Activated naive CD4-positive, alpha-beta T cell (primary cell): ENCODE measurements at places on chromosomes 7 and 10.

DNA sequence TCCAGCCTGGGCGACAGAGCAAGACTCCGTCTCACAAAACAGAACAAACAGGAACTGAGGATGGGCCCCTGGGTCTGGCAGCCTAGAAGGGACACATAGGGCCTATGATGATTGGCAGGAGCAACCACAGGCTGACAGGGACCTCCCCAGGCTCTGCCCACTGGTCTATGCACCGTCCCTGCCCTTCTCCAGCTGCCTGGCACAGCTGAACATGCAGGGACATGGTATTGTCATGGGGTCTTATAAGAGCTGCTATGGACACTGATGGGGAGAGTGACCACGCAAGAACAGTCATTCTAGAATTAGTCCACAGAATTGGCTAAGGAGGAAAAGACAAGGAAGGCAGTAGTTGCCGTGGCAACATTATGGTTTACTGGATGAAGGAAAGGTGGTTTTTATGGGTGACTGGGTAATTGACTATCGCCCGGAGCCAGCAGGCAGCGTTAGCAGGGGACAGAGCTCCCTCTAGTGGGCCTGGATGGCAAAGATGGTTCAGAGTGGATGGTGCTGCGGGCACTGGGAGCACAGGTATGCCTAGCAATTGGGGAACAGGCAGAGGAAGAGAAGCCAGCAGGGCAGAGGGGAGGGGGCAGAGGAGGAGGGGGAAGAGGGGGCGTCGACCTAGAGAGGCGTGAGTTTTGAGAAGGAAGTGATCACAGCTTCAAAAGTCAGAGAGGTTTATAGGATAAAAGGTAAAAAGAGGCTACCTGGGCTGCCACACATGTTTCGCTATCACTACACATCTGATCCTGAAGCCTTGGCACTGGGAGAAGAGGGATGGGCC lies 7.8 kb upstream of the TRIM56 start:
- peak; percentile 73 for DNase-seq

DNA sequence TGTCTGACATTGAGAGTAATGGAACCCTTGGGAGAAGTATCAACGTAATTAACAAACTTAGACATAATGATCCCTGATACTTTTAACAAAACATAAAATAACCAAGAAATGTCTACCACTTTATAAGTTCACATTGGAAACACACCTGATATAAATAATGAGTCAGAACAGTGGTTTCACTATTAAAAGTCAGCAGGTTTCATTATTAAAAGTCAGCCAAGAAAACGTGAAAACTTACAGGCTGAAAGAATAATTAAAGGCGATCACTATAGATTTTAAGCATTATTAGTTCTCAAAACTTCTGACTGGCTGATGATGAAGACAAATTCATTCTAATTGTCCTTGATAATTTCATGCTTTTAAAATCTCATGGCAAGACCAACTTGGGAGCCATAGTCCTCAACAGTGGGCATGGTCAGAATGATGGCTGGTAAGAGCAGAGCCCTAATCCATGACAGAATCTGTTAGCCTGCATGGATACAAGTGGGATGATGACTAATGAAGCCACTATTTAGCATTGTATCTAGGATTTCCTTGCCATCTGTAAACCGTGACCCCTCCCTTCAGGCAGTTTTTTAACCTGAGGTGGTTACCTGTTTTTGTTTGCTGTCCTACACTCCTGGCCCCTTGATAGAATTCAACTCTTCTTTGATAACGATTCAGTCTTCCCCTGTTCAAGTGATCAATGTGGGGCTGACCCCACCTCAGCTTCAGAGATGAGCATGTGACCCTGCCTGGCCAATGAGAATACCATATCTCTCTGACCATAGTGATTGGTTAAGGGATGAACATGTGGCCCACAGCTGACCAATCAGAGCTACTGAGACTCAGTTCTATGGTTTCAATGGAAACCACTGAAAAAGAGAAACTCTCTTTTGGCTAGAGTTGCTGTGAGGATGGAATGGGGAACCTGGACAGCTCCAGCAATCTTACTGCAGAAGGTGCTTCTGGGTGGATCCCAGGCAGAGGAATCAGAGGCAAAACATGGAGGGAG lies 151.0 kb downstream of the PLPP4 start:
- DNase-seq: no peak

- no peak for DNase-seq
Measured at GRCh38 chr7:99624484-99624883, 7.7 kb downstream of the ZSCAN25 start.

- DNase-seq: no peak
Measured at GRCh38 chr10:75403939-75404814, 2.6 kb upstream of the ZNF503 start.

DNA sequence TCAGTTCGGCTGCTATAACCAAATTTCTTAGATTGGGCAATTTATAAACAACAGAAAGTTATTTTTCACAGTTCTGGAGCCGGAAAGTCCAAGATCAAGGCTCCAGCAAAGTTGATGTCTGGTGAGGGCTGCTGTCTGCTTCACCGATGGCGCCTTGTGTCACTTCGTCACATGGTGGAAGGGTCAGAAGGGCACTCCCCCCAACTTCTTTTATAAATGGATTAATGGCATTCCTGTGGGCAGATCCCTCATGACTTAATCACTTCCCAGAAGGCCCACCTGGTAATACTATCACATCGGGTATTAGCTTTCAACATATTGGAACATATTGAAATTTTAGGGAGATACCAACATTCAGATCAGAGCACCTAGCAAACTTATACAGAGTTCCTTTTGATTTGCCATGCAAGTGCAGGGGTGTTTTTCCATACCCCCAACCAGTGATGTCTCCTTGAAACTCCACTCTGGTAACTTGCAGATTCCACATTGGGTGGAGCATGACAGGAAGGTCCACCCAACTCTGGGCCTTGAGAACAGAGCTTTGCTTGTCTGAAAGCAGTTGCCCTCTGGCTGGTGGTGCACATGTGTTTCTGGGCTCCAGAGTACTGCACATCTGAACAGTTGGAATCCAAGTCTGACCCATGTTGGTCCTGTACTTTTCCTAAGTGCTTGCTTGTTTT lies 85.1 kb upstream of the KMT2E start:
- no peak for DNase-seq

DNA sequence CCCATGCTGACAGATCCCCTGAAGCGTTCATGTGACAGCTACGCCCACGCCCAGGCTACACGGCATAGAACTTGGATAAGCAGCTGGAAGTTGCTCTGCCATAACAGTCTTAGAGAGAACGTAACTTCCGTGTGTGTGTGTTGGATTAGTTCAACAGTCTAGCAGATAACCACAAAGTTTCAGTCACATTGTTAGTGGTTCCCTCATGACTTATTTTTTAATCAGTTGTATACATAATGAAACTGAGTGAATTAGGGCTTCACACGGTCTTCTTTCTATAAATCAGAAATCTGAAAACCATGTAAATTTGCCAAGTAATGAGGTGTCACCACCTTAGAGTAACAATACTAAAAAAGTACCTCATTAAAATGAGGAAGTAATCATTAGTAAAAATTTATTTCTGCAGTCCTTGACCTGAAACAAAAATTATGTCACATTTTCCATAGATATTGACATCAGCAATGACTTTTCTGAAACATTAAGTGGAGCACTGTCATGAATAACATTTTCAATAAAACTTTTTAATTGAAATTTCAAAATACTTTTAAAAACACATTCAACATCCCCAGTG lies 21.7 kb upstream of the MACC1 start:
- no peak for DNase-seq

- no peak for DNase-seq
Measured at GRCh38 chr10:30491204-30491915, 57.4 kb downstream of the MAP3K8 start.

DNA sequence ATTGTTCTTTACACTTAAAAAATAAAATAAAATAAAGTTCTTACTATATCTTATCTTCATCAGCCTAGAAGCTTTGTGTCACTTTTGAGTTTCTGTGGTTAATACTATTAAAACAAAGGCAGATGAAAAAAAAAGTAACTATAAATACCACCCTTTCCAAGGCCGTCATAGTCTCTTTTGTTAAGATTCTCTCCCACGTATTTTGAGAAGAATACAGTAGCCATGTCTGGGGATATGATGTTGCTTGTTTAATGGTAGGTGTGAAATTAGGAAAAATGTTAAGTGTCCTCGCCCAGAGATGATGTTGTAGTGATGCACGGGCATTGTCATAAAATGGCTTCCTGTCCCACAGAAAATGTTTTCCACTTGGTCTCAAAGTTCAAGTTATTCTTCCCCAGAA lies 223.9 kb downstream of the NEBL start:
- DNase-seq: no peak

- no peak for DNase-seq
Measured at GRCh38 chr7:15397159-15397550, 164.7 kb downstream of the AGMO start.

DNA sequence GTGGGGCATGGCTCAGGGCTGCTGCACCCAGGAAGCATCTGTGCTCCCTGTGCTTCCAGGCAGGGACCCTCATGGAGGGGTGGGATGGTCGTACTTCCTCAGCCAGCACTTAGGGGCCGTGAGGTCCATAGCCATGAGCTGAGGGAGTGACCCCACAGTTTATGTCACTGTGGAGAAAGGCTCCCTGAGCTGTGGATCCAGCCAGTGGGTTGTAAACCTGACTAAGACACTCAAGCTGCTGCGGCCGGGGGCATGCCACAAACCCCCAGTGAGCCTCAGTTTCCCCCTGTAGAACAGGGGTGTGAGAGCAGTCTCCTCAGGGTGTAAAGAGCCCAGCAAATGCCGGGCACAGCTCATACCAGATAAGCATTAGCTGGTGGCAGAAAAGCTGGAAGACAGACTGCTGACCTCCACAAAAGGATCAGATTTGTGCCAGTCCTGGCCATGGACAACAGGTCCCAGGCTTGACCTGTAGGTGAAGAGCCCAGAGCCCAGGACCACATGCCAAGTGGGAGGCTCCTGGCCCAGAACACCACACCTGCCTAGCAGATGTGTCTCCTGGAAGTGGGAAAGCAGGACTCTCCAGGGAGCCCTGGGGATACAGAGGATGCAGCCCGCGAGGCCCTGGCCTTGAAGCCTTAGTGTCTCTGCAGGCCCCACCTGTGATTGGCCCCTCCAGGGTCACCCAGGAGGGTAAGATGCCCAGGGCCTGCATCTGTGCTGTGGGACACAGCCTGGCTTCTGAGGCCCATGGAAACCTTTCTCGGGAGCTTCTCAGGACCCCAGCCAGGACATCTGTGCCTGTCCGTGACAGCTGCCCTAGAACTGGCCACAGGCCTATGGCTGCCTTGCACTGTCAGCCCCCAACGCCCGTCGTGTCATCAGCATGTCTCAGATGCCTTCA lies 78.1 kb upstream of the RET start:
- no peak for DNase-seq

GRCh38 chr10:29022513-29022912 lies 266.4 kb upstream of the LYZL1 start:
- no peak for DNase-seq

DNA sequence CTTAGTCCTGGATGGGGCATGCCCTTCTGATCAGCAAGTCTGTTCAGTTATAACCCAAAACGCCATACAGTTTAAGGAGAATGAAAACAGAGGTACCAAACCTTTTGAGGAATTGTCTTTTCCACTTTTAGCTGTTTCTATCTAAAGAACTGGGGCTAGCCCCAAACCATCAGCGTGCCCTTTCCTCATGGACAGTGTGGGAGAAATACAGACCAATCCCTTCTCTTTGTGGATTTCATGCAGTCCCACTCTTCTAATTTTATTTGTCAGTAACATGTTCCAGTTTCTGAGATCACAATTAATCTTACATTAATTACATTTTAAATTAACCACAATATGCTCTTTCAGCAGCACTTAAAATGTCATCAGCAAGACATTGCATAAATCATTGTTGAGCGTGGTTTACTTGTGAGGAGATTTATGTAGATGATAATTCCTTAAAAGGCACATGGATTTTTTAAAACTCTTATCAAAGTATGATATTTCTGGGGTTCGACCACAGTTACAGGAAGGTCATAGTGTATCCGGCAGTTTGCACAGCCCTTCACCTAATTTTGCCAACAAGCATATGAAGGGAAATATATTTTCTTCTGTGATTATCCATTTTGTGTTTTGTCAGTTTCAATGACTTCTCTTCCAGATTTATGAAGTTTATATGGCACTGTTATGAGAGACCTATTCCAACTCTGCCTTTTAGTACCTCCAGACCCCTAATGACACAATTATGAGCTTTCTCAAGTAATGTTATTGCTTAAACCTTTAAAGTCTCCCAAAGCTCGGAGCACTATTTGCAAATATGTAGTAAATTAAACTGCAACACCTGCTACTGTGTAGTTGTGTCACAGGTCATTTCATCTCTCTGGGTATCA lies 868.4 kb upstream of the C7orf33 start:
- DNase-seq: no peak

- DNase-seq: no peak
Measured at GRCh38 chr7:157704365-157704764, 367.6 kb downstream of the DNAJB6 start.

DNA sequence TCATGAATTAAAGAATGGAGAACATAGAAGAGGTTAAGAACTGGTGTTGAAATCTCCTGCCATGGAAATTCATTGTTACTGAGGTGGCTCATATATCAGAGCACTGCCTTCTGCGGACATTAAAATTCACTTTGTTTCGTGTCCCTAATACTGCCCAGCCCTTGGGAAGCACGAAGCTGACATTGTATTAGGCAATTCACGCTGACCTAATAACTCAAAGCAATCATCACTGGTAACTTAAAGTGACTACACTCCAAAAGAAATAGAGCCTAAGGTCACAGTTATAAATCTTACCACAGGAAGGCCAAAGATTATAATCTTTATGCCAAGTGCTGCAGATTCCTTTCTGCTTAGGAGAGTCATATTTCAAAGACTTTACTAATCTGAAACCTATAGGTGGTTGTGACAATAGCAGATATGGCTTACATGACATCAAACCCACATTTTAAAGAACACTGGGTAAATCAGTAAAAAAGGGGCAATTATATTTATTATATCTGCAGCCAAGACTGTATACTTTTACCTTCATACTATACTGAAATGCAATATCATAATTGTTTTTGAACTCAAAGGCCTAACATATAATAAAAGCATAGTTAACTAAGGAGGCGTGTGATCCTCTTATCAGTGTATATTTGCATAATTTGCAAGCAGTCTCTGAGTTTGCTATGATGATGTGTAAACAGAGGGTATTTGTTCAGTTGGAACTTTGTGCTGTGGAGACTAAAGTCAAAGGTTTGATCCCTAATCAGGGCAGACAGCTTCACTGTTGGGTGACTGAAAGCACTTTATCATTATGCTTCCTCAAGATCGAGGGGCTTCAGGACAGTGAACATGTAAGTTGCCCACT lies 51.9 kb upstream of the CAPZA2 start:
- no peak for DNase-seq

DNA sequence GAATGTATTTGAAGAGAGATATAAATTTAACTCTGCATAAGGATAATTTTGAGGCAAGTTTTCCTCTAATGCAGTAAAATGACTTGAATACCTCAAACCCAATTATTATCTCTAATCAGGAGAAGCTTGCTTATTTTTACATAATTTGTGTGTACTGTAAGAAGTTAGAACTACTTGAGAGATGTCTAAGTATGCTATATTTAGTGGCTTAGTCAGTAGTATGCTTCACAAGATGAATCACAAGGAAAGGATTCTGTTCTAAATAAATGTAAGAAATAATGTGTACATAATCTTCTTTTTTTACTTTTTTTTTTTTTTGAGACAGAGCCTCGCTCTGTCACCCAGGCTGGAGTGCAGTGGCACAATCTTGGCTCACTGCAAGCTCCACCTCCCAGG lies 13.7 kb downstream of the PHTF2 start:
- DNase-seq: no peak
